Mammary microvascular endothelial cell (primary cell): ENCODE measurements at places on chromosomes 2 and 18. TPM values are rescaled to one million over a fixed set of nuclear protein-coding genes. Genes with fewer than 3 reads are reported as not detected.

The CHST10 gene
- total RNA-seq, result 10.4 and 14.4 TPM in 2 replicates

The C2orf81 gene
- total RNA-seq, result 0.59 and 0.67 TPM in 2 replicates

The WDCP gene
- 10.6 and 12.1 TPM in 2 replicates for total RNA-seq

The LCT gene
- total RNA-seq, result not detected in 2 replicates

The GALNT5 gene
- under 0.01 and 0.07 TPM in 2 replicates for total RNA-seq

The TCF23 gene
- total RNA-seq, result not detected in 2 replicates
